ENCODE measurements at places on chromosomes 1 and 21.

GRCh38 chr1:206954459-206955342, 8.4 kb upstream of the PIGR start:
- DNase-seq: no peak

DNA sequence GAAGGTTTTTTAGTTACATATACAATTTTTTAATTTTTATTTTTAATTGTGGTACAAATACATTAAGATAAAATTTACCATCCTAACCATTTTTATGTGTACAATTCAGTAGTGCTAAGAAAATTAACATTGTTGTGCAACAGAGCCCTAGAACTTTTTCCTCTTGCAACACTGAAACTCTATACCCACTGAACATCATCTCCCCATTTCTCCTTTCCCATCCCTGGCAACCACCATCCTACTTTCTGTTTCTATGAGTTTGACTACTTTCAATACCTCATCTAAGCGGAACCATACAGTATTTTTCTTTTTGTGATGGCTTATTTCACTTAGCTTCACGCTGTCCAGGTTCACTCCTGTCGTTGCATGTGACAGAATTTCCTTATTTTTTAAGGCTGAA, 54.1 kb downstream of the PALMD start:
- DNase-seq: no peak

GRCh38 chr1:22262583-22262982, 119.7 kb upstream of the WNT4 start:
- DNase-seq: no peak

DNA sequence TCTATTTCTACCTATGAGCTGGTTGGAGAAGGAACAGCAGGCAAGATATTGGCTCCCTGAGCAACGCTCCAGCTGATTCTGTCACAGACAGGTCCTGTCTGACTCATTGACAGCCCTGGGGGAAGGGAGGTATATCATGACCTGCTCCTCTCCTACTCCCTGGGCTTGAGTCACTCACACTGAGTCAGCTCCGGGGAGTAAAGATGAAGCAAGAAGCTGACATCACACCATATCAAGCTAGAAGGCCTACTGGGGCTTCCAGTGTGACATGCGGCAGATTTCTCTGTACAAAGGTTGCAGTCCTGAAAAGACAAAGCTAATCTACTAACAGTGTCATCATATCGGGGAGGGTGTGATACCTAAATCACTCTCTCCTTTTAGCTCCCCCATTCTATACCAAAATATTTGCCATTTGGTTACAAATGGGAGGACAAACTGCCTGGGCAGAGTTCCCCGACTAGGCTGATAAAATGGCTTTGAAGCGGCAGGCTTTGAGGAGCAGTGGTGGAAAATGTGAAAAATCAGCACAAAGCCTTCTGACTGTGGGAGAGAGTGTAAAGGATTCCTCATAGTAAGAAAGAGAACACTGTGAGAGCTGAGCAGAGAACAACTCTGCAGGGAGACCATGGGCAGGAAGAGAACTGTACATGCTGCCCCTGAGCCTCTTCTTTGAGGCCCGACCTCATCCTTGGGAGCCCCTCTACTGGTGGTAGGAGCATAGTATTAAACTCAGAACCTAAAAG, 15.5 kb downstream of the PI4KB start:
- no peak for DNase-seq

DNA sequence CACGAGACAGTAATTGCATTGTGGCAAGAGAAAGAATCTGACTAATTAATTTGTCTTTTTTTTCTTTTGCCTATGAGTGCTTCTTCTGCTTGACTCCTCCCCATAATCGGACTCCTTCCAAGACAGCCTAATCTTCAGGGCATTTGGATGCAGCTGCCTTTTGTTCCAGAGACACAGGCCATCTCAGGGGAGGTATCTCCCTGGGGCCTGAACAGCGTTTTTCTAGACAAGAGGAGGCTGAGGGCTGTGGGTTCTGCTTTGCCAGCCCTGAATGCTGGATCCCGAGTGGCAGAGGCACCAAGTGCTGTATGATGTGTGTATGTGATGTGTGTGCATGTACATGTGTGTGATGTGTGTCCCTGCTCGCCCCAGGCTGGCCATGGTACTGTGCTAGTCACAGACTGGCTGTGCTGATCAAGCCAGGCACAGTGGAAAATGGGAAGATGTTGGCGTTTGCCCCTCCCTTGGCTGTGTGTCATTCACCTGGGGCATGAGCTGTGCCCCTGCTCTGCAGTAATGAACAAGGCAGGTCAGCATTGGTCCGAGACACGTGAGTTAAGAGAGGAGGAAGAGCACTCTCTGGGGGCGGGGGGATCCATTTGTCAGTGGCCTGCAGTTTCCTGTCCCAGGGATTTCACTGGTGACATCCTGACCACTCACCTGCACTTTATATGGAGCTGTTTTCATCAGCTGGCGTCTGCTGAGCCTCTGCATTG, 77.2 kb downstream of the ADARB1 start:
- DNase-seq: no peak

DNA sequence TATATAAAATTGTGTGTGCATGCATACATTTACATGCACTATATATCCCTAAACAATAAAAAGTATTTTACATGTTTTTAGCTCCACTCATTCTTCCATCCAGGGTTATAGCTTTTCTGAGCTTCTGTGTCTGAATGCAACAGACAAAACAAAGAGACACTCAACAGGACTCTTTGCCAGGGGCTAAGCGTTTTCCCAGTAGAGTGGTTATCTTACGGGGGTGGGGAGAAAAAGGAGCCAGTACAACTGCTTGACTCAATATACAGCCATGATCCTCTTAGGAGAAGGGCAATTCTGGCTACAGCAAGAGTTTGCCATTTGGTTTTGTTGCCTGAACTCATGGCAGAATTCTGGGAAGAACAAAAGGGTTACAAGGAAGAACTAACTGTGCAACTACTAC, 14.6 kb upstream of the PPP2R5A start:
- no peak for DNase-seq

- DNase-seq: no peak
These were observed 116.8 kb downstream of the NPHP4 start for GRCh38 chr1:5875345-5875910.

- peak; percentile 9 for DNase-seq
These were observed 30.2 kb downstream of the TMPRSS2 start for GRCh38 chr21:41477641-41478318.

GRCh38 chr1:232263452-232263851, 366.5 kb downstream of the SIPA1L2 start:
- no peak for DNase-seq

DNA sequence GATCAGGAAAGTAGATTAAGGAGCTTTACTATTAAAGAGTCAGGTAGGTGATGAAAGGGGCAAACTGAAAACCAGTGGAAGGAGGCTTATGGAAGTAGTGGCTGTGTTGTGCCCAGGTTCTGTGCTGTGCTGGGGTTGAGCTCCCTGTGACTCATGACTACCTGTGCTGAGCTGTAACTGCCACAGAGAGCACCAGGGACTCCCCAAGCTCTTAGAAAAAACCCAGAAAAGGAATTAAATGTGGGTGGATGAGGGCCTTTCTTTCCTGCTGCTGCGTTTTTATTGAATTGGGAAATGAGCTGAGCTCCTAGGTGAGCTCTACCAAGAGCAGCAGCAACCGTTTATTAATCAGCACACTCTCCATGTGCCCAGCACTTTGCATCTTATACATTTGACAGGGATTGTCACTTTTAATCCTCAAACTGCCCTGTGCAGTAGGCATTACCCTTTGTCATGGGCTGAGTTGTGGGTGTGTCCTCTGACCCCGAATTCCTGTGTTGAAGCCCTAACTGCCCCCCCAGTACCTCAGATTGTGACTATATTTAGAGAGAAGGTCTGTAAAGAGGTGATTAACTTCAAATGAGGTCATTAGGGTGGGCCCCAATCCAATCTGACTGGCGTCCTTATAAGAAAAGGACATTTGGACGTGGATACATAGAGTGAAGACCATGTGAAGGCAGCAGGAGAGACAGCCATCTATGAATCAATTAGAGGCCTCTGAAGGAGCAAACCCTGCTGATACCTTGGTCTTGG, 65.4 kb downstream of the AK4 start:
- no peak for DNase-seq
